ENCODE measurements at places on chromosomes 3 and 15.

- no peak for DNase-seq
Observed at GRCh38 chr3:113310960-113311359, 99.6 kb downstream of the BOC start.

DNA sequence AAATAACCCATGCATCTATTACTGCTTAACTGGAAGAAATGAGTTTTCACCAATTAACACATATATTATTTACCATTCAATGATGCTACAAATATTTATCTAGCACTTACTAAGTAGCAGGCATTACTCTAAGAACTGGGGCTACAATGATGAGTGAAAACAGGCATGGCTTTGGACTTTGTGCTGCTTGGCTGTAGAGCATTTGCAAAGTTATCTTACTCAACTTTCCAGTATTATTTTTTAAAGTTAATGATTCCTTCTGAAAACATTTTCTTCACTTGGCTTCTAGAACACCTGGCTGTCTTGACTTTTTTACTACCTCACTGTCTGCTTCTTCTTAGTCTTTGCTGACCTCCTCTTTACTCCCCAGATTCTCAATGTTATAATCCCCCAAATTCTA lies 1.8 kb downstream of the C3orf33 start:
- DNase-seq: no peak

DNA sequence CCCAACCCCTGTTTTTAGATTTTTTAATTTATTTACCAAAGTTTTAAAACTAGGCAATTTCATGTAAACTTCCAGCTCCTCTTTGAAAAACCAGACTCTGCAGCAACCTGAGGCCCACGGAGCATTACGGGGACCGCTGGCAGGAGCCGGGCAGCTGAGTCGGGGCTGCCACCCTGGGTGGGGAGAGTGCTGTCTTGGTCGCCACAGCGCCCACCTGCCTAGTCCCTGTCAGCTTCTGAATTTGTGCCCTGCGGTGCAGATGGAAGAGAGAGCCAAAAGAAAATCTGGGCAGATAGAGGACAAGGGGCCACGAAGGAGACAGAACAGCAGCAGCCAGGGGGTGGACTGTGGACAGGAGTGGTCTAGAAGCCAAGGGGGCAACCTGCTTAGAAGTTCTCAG lies 34.6 kb downstream of the PXYLP1 start:
- DNase-seq: no peak

DNA sequence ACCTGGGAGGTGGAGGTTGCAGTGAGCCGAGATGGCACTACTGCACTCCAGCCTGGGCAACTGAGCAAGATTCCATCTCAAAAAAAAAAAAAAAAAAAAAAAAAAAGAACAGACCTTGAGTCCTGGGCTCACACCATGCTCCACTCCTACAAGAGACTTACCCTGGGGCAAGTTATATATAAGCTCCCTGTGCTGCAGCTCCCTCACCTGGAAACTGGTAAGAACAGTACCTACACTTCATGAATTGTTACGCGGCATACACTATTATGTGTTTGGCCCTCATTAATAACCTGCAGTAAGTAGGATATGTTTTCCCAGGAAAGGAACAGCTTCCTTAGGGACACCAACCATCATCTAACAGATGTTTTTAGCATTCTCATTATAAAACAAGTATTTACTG lies 119.6 kb downstream of the FMN1 start:
- DNase-seq: no peak

DNA sequence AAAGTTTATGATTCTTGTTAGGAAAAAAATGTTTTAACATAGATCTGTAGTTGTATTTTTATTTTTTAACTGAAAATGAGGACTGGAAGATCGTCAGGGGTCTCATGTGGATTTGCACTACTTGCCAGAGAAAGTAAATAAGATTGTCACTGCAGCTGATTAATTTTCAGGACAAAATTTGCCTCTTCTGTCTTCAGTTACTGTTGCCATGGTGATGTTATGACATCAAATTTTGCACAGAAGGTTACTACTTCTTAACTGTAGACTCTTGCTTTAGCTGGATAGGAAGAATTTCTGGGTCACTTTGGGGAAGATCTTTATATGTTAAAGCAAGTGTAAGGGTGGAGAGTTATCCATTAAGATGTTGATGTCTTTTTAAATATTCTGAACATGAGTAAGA lies 82.2 kb upstream of the WDR72 start:
- DNase-seq: no peak

GRCh38 chr3:150038830-150039229 lies 68.1 kb upstream of the PFN2 start:
- DNase-seq: no peak

DNA sequence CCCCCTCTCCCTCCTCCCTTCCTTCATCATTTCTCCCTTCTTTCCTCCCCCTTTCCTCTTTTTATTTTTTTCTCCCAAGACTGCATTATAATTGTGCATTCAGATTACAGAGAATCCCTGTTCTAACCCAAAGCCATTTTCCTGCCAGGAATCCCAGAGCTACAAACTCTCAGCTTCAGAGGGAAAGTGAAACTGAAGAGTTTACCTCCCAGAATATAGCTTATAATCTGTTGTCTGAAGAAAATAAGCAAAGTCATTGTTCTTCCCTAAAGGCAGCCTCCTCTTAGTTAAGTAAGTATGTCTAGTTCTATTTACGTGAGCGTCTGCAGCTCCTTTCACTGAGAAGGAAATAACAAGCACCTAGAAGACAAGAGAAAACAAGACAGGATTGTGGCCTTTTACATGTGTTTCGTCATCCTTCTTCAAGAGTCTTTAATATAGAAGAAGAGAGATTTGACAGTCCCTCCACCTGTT lies 97.2 kb downstream of the CHST2 start:
- no peak for DNase-seq

DNA sequence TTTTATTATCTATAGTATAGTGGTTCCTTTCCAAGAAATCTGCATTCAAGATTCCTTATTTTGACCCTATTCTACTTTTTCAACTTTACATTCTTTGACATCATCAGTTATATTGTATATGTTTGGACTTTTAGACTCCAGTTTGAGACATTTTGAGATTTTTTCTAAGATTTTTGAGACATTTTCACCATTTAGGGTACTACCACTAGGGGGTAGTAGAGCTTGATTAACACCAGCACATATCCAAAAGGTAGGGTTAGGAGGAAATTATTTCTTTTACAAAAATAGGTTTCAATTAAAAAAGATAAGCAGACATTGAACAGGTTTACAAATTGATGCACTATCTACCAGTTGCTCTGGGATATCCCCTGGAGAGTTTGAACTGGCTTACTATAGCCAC lies 262.5 kb downstream of the SCAPER start:
- DNase-seq: no peak

- no peak for DNase-seq
Observed at GRCh38 chr3:147497286-147497685, 88.1 kb downstream of the ZIC1 start.

- DNase-seq: no peak
Observed at GRCh38 chr3:192812743-192813383, 85.5 kb upstream of the FGF12 start.

DNA sequence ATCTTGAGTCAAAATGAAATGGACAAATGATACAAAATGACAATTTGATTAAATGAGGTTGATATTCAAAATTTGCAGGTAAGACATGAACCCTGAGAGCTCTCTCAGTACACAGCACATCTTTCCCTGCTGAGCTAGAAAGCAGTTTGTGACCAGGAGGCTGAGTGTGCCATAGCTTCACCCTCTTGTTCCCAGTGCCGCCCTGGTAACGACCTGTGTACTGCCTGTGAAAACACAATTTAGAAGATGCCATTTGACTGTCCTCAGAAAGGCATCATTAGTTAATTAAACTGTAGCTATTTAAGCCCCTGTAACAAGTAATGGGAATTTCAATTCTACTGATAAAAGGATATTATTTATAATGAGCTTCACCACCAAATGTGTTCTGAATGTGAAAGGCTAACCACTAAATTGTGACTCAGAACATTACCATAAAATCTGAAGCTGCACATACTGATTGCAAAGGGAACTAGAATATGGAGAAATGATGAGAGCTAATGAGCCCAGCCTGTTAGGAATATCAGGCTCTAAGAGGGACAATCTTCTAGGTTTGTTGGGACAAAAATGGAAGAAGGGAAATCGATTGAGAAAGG lies 212.9 kb upstream of the ARPP21 start:
- peak; percentile 57 for DNase-seq

DNA sequence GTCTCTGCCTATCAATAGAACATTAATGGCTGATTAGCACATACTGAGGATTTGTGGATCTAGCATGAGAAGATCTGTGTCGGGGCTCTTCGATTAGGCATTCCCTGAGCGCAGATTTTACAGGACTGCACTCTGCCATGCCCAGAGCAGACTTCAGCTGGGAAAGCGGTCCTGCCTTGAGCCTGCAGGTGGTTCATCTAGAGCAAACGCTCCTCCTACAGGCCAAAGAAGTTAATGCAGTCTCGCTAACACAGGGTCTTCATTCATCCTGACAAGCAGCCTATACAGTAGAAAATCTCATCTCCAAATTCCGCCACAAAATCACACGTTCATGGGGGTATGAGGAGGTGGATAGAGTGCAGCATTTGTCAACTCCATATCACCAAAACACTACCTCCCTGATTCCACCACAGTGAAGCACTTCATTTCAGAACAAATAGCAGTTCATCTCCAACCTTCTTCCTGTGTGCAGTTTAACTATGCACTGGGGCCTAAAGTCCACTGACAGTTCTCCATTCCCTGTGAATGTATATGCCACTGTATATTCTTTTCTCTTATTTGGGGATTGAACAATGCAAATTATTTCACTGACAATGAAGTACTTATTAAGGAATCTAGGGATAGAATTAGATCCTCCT lies 405.8 kb downstream of the IGSF11 start:
- DNase-seq: peak; percentile 39

GRCh38 chr3:53097887-53098286 lies 32.3 kb downstream of the RFT1 start:
- DNase-seq: no peak

- no peak for DNase-seq
Observed at GRCh38 chr3:156298938-156299337, 178.6 kb downstream of the KCNAB1 start.

DNA sequence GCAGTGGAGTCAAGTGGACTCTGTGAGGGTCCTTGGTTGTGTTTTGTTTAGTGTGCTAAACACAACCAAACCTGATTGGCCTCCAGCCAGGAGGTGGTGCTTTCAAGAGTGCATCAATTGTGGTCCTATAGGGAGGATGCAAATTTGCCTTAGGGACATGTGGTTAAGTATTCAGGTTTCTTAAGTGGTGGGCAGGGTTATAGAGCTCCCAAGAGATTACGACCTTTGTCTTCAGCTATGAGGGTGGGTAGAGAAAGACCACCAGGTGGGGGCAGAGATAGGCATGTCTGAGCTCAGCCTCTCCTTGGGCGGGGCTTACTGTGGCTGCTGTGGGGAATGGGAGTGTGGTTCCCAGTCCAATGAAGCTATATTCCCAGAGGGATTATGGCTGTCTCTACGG lies 186.6 kb downstream of the SQOR start:
- no peak for DNase-seq

DNA sequence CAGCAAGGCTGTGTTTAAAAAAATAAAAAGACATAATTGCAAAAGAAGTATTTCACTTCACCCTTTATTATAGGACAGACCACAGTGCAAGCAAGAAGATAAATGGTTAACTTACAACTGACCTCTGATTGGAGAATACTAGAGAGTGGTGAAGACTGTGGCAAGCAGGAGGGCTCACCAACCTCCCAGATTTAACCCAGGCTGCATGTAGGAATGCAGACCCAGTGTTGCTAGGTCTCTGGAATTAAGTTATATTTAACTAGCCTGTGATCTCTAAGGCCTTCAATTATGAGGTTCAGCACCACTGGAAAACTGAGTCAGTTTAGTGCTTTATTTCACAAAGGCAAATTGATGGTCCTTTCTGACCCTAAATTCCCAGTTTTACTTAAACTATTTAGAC lies 436.6 kb downstream of the LPP start:
- no peak for DNase-seq

DNA sequence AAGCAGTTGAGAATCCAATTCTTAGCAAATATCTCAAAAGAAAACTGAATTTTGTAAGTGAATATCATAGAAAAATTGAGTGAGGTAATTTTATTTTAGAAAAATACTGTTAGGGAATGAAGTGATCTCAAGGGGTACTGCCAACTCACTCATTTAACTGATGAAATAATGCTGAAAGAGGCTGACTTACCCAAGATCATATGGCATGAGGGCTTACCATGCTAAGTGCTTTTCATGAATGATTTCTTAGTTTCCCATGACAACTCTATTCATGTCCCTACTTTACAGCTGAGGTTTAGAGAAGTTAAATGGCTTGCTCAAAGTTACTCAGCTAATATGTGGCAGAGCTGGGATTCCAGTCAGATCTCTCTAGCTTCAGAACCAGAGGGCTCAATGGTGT lies 30.6 kb downstream of the CCDC14 start:
- no peak for DNase-seq

DNA sequence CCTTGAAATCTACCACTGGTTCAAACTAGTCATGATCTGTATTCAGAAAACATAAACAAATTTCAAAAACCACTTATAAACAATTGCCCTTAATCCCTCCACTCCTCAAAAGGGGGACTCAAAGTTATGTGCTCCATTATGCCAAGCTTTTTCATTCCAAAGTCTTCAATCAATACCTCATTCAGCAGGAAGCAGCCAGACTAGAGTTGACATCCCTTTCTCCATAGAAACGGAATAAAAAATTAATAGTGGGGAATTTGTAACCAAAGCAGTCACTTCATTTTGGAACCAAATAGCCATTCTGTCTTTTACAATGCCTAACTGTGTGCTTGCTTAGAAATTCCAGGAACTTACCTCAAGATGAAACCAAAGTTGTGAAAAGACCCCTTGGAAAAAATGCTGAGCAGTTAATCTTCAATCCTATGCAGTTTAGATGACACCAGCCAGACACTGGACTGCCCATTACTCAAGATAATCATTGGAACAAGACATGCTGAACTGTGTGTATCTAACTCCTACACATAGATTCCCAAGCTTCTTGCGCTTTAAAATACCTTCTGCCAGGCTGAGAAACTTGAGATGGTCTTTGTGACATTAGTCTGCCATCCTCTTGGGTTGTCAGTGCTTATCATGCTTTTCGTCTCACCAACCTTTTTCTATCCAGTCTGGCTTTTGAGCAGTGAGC lies 406.2 kb downstream of the PLOD2 start:
- no peak for DNase-seq

DNA sequence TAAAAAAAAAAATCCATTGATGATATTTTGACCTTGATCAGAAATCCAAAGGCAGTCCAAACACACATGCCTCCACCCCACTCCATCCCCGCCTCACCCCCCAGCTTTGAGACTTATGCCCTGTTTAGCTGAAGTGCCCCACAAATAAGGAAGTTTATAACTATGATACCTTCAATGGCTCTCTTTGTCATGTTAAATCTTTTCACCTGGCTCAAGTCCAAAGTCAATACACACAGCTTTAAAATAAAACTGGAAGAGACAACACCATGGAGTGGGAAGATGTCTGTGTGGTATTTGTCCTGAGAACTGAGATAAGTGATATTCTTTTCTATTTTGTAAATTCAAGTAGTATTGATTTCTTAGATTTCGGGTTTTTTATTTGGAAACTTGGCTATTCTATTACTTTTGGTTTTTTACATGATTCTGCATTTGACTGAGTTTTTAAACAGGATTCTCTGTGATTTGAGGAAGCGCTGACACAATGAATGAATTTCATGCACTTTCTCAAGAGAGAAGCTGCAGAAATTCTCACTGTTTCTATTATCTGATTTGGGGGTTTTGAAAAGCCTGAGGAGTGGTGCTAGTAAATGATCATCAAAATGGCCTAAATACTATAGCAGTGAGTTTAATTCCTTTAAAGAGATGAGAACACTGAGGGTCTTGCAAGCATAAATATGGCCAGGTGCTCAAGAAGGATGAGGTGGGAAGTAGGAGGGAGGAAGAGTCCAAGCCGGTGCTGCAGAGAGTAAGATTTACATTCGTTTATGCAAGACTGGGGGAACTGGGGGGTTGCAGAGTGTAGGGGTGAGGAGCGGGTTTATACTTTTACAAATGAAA lies 5.2 kb downstream of the FOXB1 start:
- no peak for DNase-seq
